Tibial nerve (tissue), 4 donors: ENCODE measurements at places on chromosomes 13 and 19.
A peak's percentile ranks its signal among the peaks of the same experiment; 100 is the strongest.

DNA sequence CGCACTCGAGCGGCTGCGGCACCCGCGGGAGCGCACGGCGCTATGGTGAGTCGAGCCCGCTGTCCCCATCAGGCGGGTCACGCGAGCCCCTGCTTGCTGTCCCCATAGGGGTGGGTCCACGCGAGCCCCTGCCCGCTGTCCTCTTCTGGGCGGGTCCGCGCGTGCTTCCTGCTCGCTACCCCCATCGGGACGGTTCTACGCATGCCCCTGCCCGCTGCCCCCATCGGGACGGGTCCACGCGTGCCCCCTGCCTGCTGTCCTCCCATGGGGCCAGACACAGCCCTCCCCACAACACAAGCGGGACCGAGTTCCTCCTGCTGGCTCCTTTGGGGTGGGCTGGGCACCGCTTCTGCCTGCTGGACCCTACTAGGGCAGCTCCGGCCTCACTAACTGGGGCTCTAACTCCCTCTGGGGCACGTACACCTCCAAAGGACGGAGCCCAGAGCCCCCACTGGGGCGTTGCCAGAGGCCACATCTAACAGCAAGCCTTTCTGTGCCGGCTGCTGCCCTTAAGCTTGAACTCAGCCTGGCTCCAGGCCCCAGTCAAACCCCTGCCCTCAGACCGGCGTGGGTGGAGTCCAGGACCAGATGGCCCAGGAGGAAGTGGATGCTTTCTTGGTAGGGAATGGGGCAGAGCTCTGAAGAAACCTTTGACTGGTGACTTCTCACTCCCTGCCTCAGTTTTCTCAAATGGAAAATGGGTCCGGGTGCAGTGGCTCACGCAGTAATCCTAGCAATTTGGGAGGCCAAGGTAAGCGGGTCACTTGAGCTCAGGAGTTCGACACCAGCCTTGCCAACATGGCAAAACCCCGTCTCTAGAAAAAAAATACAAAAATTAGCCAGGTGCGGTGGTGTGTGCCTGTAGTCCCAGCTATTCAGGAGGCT is 722 bp downstream of the COLGALT1 start:
- DNase-seq: no peak

DNA sequence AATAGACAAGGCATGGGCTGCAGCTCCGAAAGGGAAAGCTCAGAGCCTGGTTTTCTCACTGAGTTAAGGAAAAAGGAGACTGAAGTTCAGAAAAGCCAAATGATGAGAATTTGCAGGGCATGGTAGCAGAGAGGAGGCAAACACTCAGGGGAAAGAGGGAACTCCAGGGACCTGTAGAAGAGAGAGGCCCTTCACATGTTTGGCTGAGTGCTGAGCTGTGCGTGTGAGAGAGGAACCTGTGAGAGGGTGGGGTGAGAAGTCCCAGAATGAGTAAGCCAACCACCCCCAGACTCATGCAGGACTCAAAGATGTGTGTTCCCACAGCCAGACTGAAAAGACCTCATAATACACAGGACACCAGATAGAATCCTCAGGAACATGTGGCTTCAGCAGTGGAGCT is 2.8 kb upstream of the CRYL1 start:
- no peak for DNase-seq

- no peak for DNase-seq
Observed at GRCh38 chr13:113224486-113224885, 15.1 kb downstream of the CUL4A start.

DNA sequence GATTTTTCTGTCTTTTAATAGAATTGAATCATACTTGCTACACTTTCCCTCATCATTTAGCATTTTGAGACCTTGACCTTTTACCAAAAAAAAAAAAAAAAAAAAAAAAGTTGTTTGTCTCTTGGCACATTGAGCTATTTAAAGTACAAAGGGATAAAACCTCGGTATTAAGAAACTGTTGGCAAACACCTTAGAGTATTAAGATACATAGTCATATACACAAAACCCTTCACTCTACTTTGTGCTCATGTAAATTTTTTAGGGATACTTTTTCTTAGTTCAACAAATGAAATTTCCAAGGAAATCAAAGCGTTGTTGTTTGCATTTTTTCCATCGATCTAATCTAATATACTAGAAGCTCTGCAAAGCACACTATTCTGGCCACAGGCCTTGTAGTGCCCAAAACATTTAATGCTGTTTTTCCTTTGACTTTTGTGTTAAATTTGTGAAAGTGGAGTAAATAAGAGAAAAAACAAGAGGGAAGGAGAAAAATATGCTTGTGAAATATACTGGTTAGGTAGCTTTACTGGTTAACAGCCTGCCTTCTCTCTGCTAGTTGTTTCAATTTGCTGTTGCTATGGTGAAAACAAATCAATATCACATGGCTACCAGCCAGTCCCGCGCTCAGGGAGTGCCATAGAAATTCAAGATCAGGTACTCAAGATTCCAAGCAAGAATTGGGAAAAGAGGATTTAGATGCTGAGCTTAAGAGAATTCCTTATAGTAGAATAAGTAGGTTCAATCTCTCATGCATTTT is 2.6 kb downstream of the MBNL2 start:
- peak; percentile 40 for DNase-seq

DNA sequence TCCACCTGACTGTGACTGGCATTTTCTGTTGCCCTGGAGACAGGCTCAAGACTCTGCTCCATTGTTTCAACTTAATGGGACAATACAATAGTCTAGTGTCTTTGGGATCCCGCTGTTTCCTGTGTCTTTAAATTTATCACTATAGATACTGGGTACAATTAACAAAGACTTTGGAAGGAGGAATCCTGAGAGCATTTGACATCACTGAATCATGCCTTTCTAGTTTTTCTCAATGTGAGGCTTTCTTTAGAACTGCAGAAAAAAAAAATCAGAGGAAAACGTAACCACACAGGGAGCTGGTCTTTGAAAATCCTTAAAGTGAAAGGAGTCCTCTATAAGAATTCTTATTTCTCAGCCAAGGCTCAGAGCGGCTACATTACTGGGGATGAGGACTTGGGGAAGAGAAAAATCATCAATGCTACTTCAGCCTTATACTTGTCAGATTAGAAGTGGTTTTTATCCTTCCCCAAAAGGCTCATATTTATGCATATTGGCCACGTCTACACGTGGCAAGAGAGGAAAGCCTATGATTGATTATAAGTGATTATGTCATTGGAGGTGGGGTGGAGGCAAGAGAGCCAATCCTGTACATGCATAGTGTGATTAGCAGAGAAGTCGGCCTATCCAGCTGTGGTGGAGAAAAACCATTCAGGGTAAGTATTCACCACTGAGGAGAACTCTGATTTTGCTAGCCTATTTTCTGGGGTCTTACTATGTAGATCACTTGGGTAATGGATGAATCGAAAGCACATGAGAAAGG is 34.4 kb upstream of the UBL3 start:
- DNase-seq: no peak

DNA sequence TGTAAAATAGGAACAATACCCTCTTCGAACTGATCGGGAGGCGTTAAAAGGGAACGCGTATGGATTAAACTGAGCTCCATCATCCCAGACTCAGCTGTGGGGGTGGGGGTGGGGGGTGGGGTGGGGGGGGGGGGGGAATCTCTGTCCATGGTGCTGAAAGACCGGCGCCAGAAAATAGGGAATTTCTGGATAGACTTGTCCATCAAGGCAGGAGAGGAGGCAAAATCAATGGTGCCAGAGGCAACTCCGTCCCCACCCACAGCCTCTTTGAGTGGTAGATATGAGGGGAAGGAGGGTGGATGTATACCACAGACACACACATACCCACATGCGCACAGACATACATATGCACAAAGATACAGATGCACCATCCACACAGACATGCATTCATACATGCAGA is 37.4 kb downstream of the ZNF787 start:
- no peak for DNase-seq
